ENCODE measurements at places on chromosomes 7 and 10.

DNA sequence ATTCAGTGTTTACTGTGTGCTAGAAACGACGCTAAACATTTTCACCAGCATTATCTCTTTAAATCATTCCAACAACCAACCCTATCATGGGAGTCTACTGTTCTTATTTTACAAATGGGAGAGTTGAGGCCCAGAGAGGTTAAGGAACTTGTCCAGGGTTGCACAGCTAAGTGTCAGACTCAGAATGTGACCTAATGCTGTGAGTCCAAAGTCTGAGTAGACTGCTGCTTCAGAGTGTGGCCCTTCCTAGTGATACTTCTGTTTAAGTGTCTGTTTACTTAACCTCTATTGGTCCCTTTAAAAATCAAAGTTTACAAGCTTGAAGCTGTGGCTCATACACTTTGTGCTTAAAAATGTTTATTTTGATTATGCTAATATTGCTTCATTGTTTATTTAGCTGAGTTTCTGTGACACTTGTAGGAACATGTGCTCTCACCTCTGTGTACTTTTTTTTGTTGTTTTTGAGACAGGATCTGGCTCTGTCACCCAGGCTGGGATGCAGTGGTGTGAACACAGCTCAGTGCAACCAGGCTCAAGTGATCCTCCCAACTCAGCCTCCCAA lies 84.4 kb upstream of the SYPL1 start:
- no peak for DNase-seq

DNA sequence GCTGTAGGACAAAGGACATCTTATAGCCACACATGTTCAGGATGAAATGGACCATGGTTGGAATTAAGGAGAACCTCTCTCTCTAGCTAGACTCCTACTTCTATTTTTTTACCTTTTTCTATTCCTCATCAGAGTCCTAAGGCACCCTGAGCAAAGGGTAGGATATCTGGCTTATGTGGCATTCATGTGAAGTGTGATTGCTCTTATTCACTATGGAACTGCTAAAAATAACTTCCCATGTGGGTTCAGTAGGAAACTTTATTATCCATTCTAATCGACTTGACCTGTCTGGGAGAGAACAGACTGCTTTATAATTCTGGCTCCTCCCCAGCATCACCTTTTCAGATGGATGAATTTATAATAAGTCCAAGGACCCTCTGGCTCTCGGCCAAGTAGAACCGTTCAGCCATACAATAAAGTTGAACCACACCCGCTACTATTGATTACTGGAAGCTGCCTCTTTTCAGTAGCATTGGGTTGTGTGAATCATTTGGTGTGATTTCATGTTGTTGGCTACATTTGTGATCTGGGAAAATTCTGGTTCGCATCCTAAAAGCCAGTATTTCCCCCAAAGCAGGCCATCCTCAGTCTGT lies 117.5 kb downstream of the NRF1 start:
- no peak for DNase-seq

- no peak for DNase-seq
Measured at GRCh38 chr10:28906934-28907333, 229.6 kb downstream of the BAMBI start.

- no peak for DNase-seq
Measured at GRCh38 chr10:78868861-78869260, 199.9 kb upstream of the ZMIZ1 start.

DNA sequence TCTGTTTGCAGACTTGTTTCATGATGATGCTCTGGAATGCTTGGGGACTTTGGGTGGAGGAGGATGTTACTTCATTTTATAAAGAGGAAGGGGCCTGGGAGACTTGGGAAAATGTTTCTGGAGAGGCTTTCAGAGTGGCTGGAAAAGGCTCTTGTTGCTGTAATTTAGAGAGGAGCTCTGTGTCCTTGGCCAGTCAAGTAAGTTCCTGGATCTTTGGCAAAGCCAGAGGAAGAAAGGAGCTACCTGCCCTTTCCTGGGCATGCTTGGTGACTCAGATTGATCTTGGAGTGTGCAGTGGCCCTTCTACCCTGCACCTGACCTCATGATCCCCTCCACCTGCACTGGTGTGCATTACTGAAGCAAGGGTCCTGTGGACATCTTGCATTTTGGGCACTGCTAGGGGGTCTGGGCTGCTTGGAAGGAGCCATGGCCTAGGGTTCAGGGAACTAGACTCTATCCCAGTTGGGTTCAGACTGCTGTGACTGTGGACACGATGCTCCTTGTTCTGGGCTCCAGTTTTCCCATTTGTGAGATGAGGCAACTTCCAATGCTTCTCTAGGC lies 56.1 kb downstream of the ADCYAP1R1 start:
- DNase-seq = no peak

- no peak for DNase-seq
Measured at GRCh38 chr10:124157271-124157681, 63.9 kb upstream of the CHST15 start.

- no peak for DNase-seq
Measured at GRCh38 chr10:132926070-132926469, 16.3 kb downstream of the CFAP46 start.

GRCh38 chr10:60878224-60878623 lies 65.8 kb downstream of the RHOBTB1 start:
- DNase-seq = peak; percentile 37

DNA sequence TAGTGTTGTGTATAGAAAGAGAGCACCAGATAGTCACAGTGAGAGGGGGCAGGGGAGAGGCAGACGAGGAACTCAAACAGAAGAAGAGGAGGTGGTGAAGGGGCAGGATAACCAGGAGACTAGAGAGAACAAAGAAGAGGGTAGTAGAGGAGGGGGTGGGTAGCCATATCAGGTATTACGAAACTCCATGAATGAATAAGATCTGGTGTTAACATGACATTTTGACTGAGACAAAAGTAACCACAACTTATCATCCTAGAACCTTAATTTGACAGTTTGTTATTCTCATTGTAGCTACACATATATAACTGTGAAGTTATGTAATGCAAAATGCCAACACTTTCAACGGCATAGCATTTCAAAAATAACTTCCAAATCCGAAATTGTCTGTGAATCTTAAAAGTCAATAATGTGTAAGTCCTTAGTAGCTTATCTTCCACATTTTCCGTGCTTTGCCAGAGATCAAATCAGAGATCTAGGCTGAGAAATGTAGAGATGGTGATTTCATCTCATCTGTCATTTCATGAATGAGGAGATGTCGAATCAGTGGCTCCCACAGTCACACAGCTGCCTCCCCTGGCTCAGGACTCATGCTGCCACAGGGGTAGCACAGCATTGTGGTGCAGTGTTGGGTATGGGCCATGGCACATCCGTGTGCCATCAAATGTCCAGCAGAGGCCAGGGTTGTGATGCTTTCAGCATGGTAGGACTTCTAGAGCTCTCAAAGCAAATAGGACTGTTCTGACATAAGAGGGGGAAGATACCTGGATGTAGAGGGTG lies 202.1 kb downstream of the HECW1 start:
- no peak for DNase-seq

DNA sequence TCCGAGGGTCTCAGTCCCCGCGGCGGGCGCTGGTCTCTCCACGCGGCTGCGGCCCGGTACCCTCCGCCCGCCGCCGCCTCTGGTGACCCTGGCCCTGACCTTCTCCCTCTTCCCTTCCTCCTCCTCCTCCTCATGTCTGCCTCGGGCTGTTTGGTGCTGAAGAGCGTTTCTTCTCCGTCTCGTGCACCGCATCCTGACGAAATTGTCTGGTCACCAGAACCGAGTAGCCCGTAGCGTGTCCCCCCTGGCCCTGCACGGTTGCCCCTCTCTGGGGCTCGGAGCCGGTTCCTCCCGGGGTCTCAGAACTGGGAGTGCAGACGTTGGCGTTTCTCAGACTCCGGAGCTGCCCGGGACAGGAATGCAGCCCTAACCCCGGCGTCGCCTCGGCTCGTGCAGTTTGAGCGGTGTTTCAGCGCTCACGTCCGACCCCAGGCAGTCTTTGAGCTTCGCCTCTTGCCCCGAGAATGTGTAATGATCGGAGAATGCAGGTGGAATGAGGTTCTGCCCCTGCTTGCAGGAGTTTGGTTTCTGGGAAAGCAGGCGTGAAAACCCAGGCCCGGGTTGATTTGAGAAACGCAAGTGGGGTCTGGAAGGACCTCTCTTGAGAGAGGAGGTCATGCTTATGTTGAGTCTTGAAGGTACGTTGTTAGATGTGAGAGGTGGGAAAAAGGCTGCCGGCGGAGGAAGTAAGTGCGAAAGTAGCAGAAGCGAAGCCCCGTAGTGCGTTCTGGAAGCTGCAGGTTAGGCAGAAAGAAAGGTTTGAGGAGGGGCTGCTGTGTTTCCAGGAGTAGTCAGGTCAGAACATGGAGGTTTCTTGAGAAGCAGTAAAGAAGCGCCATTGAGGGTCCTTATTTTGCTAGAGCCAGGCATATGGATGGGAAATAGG lies 743 bp downstream of the RBM17 start:
- DNase-seq = peak; percentile 21

- DNase-seq = no peak
Measured at GRCh38 chr10:46538717-46539426, 17.6 kb downstream of the GPRIN2 start.

DNA sequence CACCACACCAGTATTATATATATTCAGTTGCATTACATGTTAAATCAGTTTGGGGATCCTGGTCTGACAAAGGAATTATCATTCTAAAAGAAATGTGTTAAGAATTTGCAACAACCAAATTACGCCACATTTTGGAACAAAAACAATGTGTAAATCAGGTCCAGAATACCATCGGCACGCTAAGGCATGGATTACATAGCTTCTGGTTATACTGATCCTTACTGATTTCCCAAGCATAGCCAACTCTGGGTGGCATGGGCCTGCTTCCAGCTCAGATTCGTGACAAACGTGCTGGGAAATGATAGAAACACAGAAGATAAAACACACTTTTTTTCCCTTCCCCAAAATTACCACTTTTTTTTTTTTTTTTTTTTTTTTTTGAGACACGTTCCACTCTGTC lies 660.0 kb downstream of the SORCS1 start:
- DNase-seq = no peak

DNA sequence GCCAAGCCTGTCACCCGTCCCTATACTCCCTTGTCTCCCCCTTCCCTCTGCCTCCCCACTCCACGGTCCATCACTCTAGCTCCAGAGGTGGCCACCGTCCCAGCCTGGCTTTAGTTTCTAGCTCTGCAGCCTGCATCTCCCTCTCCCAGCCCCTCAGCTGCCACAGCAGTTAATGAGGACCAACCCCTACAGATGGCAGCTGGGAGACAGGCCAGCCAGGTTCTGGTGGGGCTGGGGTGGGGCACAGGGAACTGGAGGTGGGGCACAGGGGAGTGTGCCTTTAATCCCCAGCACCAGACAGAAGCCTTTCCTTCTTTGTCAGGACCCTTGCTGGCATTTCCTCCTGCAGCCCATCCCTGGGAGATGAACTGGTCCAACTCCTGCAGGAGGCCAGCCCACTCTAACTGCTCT lies 21.1 kb downstream of the UNC5B start:
- no peak for DNase-seq

- DNase-seq = no peak
Measured at GRCh38 chr7:100783804-100784203, 43.5 kb downstream of the EPHB4 start.

- DNase-seq = no peak
Measured at GRCh38 chr10:101158459-101159058, 27.5 kb downstream of the TLX1 start.

GRCh38 chr10:32197423-32197822 lies 141.2 kb upstream of the KIF5B start:
- no peak for DNase-seq

DNA sequence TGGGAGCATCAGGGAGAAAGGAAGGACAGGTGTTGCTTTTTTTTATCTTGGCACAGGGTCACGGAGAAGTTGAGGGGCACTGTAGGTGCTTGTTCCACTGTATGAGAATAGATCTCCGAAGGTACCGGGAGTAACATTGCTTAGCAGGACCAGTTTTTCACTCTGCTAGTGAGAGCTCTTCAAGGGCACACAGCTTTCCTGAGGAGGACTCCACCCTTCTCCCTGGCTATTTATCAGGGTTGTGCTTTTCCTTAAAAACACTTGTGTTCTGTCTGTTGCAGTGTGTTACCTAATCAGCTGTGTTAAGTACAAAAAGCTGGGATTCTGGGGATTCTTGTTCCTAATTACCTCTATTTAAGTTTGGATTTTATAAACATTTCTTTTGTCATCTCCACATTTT lies 160.5 kb downstream of the SND1 start:
- DNase-seq = no peak

DNA sequence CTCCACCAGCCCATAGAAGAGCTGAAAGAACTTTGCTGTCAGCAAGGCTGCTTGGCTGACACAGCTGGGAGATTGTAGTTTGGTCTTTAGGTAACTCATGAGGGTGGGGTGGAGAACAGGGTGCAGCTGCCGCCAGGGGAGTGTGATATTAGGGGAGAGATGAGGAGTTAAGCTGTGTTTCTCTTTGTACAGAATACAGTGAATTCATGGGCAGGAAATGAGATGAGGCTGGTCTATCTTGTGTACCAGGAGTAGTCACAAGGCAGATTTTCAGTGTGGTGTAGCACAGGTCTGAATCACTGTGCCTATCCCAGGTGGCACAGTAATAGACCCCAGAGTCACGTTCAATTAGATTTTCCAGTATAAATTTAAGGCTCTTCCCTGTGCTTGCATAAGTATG lies 56.6 kb upstream of the TARP start:
- no peak for DNase-seq

DNA sequence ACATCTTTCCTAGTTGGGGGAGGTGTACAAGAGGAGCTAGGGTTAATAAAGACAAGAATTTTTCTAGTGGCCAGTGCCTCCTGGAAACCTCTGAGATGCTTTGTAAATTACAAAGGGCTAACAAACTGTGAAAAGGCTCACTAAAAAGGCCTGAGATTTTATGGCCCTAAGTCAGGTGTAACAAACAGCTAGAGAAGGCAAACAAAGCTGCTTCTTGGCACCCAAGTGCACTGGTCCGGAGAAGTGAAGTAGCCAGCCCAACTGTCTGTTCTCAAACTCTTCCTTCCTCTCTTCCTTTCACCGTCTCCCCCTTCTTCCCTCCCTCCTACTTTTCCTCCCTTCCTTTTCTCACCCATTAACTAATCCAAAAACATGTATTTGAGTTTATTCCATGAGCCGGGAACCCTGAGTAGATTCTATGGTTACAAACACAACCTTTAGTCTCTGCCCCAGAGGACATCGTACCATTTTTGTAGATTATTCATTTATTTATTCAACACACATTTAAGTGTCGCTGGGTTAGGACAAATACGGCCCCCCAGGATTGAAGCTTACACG lies 143.4 kb upstream of the PCGF5 start:
- DNase-seq = no peak

DNA sequence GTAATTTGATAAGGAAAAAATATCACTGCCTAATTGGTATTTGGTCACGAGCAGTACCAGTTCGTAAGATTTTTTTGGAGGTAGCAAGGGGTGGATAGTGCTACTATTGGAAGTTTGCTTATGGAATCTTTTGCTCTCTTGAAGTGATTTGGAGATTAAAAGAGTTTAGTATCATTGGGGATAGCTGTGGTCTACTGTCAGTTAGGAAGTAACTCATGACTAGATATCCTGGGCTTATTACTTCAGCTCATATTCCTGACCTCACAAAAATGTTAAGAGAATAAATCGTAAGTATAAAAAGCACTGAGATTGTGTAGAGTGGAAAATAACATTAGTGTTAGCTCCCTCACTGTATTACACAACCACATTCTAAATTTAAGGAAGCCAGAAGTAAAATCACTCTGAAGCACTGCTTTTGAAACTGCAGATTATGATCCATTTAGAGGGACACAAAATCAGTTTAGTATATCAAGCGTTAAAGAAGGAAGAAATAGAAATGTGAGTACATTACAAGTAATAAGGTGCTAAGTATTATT lies 22.6 kb downstream of the SGPL1 start:
- DNase-seq = no peak

- DNase-seq = peak; percentile 19
Measured at GRCh38 chr7:156780724-156781455, 112.1 kb downstream of the LMBR1 start.

GRCh38 chr7:41698114-41698513 lies 4.8 kb downstream of the INHBA start:
- no peak for DNase-seq

Measured in AML-193 (cell line).